ENCODE measurements at places on chromosomes 12 and 14. TPM values are rescaled to one million over a fixed set of nuclear protein-coding genes. Genes with fewer than 3 reads are reported as not detected.

The LYZ gene
- 29.5 TPM for total RNA-seq

The IRF2BPL gene
- 53.5 TPM for total RNA-seq

The KLRC2 gene
- total RNA-seq, result 0.49 TPM

The TMTC2 gene
- total RNA-seq, result 72.4 TPM

The EXD2 gene
- total RNA-seq, result 16.4 TPM

The DMAC2L gene
- total RNA-seq, result 12.2 TPM

DNA sequence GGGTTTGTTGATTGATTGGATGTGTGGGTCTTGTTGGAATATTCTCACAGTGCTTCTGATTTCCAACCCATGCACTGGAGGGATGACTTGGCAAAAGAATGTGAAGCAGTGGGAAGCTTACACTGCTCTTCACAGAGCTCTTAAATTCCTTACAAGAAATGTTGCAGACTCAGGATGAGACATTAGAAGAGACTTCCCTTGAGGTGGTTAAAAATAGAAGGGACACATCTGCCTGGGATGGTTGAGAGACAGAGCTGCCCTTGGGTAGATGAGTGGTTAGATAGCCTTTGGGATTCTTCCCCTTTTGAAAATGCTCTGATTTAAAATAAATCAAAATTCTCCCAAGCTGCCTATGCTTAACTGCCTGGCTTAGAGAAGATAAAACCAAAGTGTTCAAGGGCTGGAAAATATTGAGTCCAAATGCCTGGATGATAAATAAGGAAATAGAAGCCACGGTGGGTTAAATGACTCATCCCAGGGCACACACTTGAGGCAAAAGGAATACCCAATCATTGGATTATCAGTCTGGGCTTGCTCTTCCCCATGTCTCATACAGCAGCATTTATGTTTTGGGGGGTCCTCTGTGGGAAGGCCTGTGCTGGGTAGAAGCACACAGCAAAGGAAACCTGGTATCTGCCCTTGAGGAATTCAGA, 264.3 kb downstream of the AKAP6 start:
- no peak overlapping the region for H3K27ac ChIP-seq
- H3K36me3 ChIP-seq, result no peaks in the 10 kb centered on the region
- H3K4me1 ChIP-seq, result no peaks in the 10 kb centered on the region
- no peak overlapping the region for H3K4me3 ChIP-seq
- no peaks in the 10 kb centered on the region for H3K27me3 ChIP-seq

- no peak for DNase-seq
- no peaks in the 10 kb centered on the region for H3K4me1 ChIP-seq
- peak overlapping the region; percentile 97 for H3K27ac ChIP-seq
- H3K4me3 ChIP-seq, result peak overlapping the region; percentile 63
- H3K27me3 ChIP-seq, result no peaks in the 10 kb centered on the region
- no peaks in the 10 kb centered on the region for H3K36me3 ChIP-seq
Observed at GRCh38 chr14:60093606-60094005, 1.9 kb downstream of the PCNX4 start.

- H3K4me3 ChIP-seq, result peak overlapping the region; percentile 6
- peaks cover 36% of the 10 kb centered on the region for H3K4me1 ChIP-seq
- peaks cover 61% of the 10 kb centered on the region for H3K27me3 ChIP-seq
- no peak overlapping the region for H3K27ac ChIP-seq
- H3K36me3 ChIP-seq, result no peaks in the 10 kb centered on the region
Observed at GRCh38 chr12:57224973-57225679, 4.4 kb upstream of the SHMT2 start.

DNA sequence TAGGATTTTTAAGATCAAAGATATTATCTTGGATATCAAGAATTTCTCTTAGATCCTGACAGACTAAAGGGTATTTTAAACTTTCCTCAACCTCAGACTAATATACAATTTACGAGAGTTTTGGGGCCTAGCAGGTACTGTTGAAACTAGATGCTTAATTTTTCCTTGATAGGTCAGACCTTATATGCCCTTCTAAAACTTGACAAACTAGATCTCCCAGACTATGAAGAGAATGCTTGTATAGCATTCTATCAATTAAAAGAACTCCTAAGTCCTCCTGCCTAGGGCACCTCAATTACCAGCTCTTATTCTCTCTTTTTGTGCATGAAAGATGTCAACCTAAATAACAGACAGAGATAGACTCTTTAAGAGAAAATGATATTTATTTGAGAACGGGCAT, 60.4 kb upstream of the TRIM9 start:
- H3K4me3 ChIP-seq, result no peak overlapping the region
- no peaks in the 10 kb centered on the region for H3K4me1 ChIP-seq
- no peak for DNase-seq
- no peaks in the 10 kb centered on the region for H3K27me3 ChIP-seq
- H3K36me3 ChIP-seq, result no peaks in the 10 kb centered on the region
- H3K27ac ChIP-seq, result no peak overlapping the region

GRCh38 chr12:34526946-34527345, 504.6 kb downstream of the ALG10 start:
- no peaks in the 10 kb centered on the region for H3K36me3 ChIP-seq
- no peaks in the 10 kb centered on the region for H3K27me3 ChIP-seq
- H3K4me1 ChIP-seq, result no peaks in the 10 kb centered on the region
- no peak for DNase-seq

DNA sequence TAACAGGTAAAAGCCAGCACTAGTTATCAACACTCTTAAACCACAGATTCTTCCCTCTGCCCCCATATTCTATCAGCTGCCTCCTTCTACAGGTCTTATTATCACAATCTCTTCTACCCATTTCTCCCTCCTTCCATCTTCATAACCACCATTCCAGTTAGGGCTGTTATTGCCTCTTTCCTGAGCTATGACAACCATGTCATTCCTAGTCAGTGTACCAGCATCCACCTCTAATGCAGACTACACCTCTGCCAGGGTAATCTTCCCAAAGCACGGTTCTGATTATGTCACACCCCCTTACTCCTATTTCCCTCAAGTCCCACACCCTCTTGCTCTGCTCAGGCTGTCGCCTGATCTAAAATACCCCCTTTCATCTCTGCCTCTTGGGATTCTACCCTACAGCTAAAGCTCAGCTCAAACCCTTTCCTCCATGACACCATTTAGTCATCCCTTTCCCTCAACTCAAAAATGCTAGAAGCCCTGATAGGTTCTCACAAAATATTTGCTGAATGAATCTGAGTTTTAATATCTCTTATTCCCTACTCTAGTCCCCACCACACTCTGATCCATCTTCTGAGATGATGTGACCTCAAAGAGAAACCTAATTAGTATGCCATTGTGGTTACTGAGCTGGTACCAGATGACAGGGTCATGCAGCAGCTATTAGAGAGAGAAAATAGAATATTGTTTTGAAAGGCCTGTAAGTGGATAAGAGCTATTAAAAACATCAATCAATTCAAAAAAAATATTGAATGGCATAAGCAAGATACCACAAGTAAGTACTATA, 11.7 kb downstream of the RACGAP1 start:
- peaks cover 13% of the 10 kb centered on the region for H3K36me3 ChIP-seq
- H3K27ac ChIP-seq, result no peak overlapping the region
- no peaks in the 10 kb centered on the region for H3K4me1 ChIP-seq
- DNase-seq, result no peak
- H3K27me3 ChIP-seq, result no peaks in the 10 kb centered on the region
- no peak overlapping the region for H3K4me3 ChIP-seq

DNA sequence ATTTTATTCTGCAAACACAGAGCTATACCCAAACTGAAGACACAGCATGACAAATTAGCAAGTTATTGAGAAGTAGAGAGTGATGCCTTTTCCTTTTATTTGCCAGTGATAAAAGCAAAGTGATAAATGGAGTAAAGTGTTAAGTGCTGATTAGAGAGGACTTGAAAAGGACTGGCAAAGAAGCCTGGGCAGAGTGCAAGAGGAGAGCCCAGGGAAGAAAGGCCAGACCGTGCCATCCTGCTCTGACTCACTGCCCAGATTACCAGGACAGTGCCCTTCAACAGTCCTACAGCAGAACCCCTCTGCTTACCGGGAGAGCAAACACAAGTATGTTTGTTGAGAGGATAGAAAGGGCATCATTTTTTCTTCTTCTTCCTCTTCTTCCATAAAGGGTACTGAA, 106.5 kb downstream of the ETV6 start:
- no peaks in the 10 kb centered on the region for H3K4me1 ChIP-seq
- no peaks in the 10 kb centered on the region for H3K27me3 ChIP-seq
- no peak overlapping the region for H3K4me3 ChIP-seq
- H3K36me3 ChIP-seq, result no peaks in the 10 kb centered on the region

DNA sequence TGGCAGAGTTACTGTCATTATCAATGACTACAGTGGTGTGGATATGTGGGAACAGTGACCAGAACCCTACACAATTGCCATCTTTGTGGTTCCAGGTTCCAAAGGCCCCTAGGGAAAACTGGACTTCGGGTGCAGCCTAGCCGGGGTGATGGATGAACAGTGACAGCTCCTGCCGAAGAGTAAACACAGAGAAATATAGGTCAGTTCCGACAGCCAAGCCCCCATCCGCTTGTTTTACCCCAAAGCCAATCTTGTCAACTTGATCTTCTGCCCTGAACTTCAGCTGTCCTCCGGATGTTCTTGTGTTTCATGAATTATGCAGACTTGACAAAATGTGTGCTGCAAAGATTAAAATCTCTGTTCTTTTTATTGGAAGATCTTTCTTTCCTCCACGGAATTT, 200.4 kb upstream of the SRRM4 start:
- H3K36me3 ChIP-seq, result no peaks in the 10 kb centered on the region
- H3K4me3 ChIP-seq, result no peak overlapping the region
- no peak for DNase-seq
- H3K27ac ChIP-seq, result no peak overlapping the region
- H3K4me1 ChIP-seq, result no peaks in the 10 kb centered on the region

DNA sequence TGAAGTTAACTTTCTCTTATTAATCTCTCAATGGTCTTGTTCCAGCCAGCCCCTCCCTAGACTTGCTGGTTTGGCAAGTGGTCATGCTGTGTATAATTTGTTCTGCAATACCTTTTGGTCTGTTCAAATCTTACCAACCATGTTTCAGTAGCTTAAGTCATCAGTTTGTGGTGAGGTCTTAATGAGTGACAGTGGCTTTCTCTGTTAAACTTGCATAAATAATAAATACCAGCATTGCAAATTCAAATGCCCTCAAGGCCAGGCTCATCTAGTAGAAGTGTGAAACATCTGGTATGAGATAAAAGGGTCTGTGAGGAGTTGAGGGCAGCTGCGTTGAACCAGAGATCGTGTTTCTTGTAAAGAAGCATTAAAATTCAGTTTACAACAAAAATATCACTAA, 319.5 kb downstream of the TMEM117 start:
- no peak overlapping the region for H3K4me3 ChIP-seq
- no peak for DNase-seq
- peaks cover 14% of the 10 kb centered on the region for H3K4me1 ChIP-seq

- no peaks in the 10 kb centered on the region for H3K36me3 ChIP-seq
- no peak overlapping the region for H3K27ac ChIP-seq
- no peak overlapping the region for H3K4me3 ChIP-seq
- no peaks in the 10 kb centered on the region for H3K4me1 ChIP-seq
- no peaks in the 10 kb centered on the region for H3K27me3 ChIP-seq
- DNase-seq, result peak; percentile 89
Observed at GRCh38 chr12:50039151-50039835, 14.0 kb upstream of the RACGAP1 start.

- H3K36me3 ChIP-seq, result no peaks in the 10 kb centered on the region
- no peak overlapping the region for H3K27ac ChIP-seq
- no peaks in the 10 kb centered on the region for H3K4me1 ChIP-seq
- no peak overlapping the region for H3K4me3 ChIP-seq
- DNase-seq, result no peak
Observed at GRCh38 chr12:9701380-9702154, 31.3 kb downstream of the CLECL1 start.

DNA sequence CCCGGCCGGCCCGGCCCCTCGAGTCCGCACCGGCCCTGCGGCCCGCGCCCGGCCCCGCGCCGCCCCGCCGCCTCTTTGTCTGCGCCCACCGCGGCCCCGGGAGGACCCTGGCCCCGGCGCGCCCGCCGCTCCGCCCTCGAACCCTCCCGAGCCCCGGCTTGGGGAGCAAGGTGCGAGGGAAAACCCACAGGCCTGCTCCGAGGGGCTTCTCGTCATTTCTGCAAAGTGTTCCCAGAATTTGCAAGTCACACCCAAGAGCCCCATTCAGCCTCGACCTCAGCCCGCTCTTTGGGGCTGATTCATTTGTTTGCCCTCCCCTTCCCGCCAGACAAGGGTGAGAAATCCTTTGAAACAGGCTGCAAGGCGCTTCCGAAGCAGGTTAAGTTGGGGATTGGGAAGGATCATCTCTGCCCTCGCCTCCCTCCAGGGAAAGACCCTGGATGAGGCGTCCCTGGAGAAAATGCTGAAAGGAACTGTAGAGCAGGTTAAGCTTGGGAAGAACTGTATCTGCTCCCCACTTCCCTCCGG, 325 bp upstream of the CLIP1 start:
- H3K4me1 ChIP-seq, result no peaks in the 10 kb centered on the region
- peak overlapping the region; percentile 78 for H3K4me3 ChIP-seq
- no peaks in the 10 kb centered on the region for H3K36me3 ChIP-seq
- peak overlapping the region; percentile 100 for H3K27ac ChIP-seq
- H3K27me3 ChIP-seq, result no peaks in the 10 kb centered on the region
- peak; percentile 72 for DNase-seq

- H3K36me3 ChIP-seq, result peaks cover 94% of the 10 kb centered on the region
- no peak for DNase-seq
- no peak overlapping the region for H3K27ac ChIP-seq
Observed at GRCh38 chr12:6582959-6583358, 14.9 kb upstream of the NOP2 start.

DNA sequence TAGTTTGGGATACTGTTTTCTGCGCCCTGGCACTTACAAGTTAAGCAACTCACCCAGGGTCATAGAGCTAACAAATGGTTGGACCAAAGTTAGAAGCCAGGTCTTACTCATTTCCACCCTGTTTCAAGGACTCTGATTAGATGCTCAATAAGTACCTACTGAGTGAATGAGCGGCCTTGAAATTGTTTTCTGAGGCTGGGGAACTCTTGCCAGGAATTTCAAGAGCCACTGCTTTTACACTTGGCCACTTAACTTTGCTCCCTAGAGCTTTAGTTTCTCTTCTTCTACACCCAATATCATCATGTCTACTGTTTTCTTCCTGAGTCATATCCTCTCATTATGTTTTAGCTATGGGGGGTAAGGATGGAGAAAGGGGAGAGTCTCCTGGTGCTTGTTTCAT, 431.6 kb downstream of the ZFP36L1 start:
- no peak overlapping the region for H3K4me3 ChIP-seq
- no peak overlapping the region for H3K27ac ChIP-seq
- H3K27me3 ChIP-seq, result no peaks in the 10 kb centered on the region
- peaks cover 34% of the 10 kb centered on the region for H3K4me1 ChIP-seq

DNA sequence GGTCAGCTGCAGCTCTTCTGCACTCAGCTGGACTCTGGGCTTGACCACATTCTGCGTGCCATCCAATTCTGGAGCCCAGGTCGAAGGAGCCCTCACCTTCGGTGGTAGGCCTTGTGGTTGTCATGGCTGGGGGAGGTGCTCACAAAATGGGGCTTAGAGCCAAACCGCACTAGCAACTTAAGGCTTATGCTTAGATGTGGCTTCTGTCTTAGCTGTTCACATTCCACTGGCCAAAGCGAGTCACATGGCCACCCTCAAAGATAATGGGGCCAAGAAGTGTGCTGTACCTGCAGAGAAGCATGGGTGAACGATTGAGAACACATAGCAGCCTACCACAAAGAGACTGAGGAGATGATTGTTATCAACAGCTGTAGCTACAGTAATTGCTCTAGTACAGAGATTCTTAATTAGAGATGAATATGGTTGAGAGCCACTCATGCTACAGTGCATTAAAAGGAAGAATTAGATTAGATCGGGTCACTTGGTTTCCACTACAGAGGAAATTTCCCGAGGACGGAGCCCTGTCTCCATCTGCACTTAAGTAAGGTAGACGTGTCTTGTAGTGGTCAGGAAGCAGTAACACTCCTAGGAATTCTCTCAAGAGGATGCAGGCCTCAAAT, 334.6 kb upstream of the FKBP4 start:
- peak; percentile 43 for DNase-seq
- no peak overlapping the region for H3K27ac ChIP-seq
- no peaks in the 10 kb centered on the region for H3K27me3 ChIP-seq
- H3K4me1 ChIP-seq, result peaks cover 4% of the 10 kb centered on the region

All from sigmoid colon (tissue), 7 donors.